Pulmonary artery endothelial cell (primary cell): ENCODE measurements at places on chromosomes 7 and 10. TPM values are rescaled to one million over a fixed set of nuclear protein-coding genes. Genes with fewer than 3 reads are reported as not detected.

Gene POU6F2
- total RNA-seq, result not detected in 2 replicates

Gene C10orf67
- total RNA-seq, result not detected in 2 replicates

Gene PPP1R17
- not detected in 2 replicates for total RNA-seq

Gene DNAJC12
- 0.13 and 0.39 TPM in 2 replicates for total RNA-seq

Gene CDC14C
- not detected in 2 replicates for total RNA-seq

Gene MRLN
- total RNA-seq, result not detected in 2 replicates

Gene SPDYE16
- total RNA-seq, result 0.28 TPM in 1 of 2 replicates, not detected in the other

Gene RELN
- total RNA-seq, result 1.0 and 7.9 TPM in 2 replicates

Gene HOXA10
- total RNA-seq, result 0.07 and 0.14 TPM in 2 replicates

Gene CRYGN
- not detected in 2 replicates for total RNA-seq

Gene DYNC1I1
- total RNA-seq, result 3.9 and 9.6 TPM in 2 replicates

Gene DRGX
- not detected in 2 replicates for total RNA-seq

Gene BICC1
- 1.7 and 3.2 TPM in 2 replicates for total RNA-seq

Gene AGMO
- not detected in 2 replicates for total RNA-seq

Gene CASP2
- 20.6 and 28.8 TPM in 2 replicates for total RNA-seq

Gene PTF1A
- total RNA-seq, result not detected in 2 replicates

Gene AHR
- total RNA-seq, result 68.3 and 73.2 TPM in 2 replicates

Gene CPA2
- not detected in 2 replicates for total RNA-seq

Gene NUTM2B
- 0.07 and 0.11 TPM in 2 replicates for total RNA-seq

Gene SFXN2
- total RNA-seq, result 9.1 and 14.1 TPM in 2 replicates

Gene PAOX
- total RNA-seq, result 5.8 and 8.8 TPM in 2 replicates

Gene GRID1
- not detected in 2 replicates for total RNA-seq

Gene SFXN3
- total RNA-seq, result 61.8 and 62.2 TPM in 2 replicates

Gene MSRB2
- total RNA-seq, result 6.4 and 9.0 TPM in 2 replicates

Gene FGL2
- 0.25 and 0.26 TPM in 2 replicates for total RNA-seq
